Activated CD4-positive, alpha-beta T cell treated with anti-CD3 and anti-CD28 coated beads, Interleukin-2, amount 50 U/mL, for 1 hour (primary cell): ENCODE measurements at places on chromosomes 3 and 15.

GRCh38 chr3:66107855-66108254 lies 69.1 kb upstream of the MAGI1 start:
- DNase-seq: no peak

DNA sequence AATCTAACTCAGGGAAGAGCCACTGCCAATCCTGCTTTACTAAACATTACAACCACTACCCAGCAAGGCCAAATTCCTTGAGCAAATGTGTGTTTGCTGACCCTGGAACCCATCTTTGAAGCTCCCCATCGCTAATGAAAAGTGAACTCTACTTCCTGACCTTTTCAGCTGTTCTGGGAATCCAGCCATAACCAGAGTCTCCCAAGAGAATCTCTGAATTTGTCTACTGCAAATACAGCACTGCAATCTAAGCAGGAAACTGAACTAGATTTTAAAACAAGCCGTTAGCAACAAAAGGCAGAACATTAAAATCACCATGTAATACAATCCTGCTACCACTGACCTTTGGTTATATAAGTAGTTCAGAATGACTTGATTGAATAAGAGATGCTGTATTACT lies 309.2 kb downstream of the MAGI1 start:
- no peak for DNase-seq

DNA sequence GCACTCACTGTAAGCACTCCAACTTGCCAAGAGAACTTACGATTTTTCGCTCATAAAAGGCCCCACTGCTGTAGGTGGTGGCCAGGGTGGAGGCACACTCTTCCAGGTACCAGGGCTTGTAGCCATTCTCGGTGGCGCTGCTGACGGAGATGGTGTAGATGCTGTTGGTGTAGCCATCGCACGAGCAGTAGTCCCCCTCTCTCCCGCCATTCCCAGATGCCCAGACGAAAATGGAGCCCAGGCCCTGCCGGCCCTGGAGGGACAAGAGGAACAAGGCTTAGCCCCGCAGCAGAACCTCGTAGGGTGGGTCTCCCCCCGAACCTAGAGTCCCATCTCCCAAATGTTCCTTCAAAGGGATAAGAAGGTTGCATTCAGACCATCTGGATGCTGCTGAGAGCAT lies 96.3 kb downstream of the PCSK6 start:
- DNase-seq: no peak

- DNase-seq: no peak
Measured at GRCh38 chr15:68206711-68207151, 1.6 kb upstream of the CALML4 start.

GRCh38 chr15:26934848-26935247 lies 36.1 kb upstream of the GABRG3 start:
- DNase-seq: no peak

DNA sequence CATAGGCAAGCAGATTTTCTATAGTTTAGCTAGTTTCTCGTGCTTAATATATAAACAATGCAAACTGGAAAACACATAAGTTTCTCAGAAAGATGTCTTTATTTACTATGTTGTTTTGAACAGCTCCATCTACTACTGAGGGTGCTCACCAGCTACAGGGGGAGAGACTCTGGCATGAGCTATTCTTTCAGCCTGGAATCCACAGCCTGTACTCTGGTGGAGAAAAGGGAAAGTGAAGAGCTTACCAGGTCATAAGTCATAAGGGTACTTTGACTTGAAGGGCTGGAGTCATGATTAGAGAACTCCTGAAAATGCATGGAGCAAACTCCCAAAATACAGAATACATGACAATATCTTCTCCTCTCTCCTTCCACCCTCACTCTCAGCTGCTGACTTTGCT lies 4.4 kb upstream of the AVEN start:
- no peak for DNase-seq

DNA sequence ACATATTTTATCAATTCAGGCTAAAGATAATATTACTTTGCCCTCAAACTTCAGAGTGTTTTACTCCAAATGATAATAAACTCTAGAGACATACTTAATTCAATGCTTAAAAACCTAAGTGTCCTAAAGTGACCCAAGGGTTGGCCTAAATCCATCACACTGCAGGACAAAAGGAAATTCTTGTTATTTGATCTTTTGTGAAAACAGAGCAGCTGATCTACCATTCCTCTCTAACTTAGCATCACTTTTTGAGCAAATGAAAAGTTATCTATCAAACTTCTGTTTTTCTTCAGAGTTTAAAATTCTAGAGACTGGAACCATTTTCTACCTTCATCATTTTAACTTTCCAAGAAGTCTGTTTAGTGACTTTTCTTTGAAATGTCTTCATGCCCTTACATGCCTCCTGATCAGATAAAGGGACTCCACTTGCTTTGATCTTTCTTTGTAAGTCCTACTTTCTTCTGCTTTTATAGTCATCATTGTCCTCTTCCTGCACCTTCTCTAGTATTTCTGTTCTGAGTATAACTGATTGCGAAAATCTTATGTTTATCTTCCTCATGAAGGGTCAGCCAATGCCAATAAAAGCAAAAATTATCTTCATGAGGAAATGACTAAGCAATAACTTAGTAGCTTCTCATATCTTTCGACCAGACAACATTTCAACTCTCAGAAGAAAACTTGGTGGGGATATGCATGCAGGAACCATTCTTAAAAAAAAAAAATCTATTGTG lies 378.7 kb upstream of the TGFBR2 start:
- DNase-seq: no peak

DNA sequence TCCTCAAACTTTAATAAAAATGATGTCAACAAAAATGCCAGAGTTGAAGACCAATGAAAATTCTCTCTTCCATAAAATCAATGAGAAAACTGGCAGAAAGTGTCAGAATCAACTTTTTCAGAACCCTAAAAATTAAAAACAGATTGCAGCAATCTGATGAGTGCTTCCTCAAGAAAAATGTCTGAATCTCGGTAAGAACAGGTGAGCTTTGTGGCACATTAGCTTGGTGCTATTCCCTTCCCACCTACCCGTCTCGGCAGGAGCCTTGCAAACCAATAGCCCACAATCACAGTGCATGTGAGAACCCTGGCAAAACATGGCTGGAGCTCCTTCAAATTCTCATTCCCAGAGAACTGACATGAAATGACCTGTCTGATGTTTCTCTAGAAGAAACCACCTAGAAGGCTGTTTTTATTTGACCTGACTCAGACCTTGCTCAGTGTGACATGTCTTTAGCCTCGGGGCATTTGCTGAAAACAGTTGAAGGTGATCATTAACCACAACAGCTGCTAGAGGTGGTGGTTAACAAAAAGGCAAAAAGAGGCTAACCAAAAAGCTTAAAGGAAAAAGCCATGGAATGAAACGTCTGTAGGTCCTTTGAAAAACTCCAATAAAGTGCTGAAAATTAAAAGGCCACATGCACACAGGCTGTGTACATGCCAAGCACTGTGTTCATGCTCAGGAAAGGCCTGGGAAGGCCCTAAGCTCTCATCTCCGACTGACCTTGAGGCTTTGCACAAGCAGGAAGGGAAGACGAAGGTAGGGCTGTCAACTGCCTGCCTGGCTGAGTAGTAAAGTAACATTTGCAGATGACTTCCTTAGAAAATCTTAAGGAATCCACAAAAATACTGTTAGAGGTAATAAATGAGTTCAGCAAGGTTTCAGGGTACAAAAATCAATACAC lies 253.0 kb upstream of the NSMCE3 start:
- no peak for DNase-seq

DNA sequence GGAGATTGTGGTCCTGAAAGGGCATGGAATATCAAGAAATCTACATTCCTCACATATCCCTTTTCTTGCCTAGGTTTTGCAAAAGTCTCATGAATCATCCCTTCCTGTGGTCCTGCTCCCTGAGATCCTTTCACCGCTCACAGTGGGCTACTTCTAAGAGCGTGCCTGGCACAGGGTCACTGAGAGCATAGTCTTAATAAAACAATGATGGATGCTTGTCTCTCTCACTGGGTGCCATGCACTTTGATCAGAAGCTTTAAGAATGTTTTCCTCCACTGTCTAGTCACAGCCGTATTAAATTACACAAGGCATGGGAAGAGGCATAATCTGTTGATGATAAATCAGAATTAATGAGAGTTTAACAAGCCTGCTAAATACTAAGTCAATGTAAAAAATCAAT lies 269.7 kb upstream of the ATP10A start:
- no peak for DNase-seq

GRCh38 chr3:12579905-12580304 lies 23.0 kb downstream of the MKRN2 start:
- DNase-seq: no peak

- DNase-seq: no peak
Measured at GRCh38 chr15:61171209-61171608, 57.9 kb downstream of the RORA start.

DNA sequence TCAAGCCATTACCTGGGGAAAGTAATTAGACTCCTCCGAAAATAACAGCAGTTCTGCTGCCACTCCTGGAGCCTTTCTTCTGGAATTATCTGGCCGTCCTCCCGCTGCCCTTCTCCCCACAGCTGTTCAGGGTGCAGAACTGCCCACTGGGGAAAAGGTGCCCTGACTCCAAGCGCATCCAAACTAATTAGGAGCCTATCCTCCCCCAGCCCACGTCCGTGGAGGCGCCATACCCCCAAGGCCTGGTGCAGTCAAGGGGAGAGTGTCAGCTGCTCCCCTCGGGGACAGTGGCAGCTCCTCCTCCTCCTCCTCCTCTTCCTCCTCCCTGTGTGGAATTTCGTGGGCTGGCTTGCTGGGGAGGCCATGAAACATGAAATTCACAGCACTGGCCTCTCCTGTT lies 177.2 kb downstream of the XXYLT1 start:
- no peak for DNase-seq

DNA sequence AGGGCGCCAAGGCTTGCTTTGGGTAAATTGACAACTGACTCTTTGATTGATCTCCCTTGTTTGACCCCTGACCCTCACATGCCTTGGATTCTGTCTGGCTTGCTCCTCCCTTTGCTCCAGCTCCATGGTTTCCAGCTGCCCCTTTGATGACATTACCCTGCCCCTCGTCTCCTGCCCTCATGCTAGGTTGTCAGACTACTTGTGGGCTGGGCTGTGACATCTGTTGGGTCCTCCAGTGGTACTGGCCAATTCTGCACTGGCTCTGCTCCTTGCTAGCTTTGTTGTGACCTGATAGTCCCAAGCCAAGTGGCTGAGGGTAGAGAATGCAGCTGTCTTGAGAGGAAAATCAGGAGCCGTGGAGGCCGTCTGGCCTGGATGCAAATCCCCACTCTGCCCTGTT lies 6.2 kb downstream of the THSD4 start:
- no peak for DNase-seq

DNA sequence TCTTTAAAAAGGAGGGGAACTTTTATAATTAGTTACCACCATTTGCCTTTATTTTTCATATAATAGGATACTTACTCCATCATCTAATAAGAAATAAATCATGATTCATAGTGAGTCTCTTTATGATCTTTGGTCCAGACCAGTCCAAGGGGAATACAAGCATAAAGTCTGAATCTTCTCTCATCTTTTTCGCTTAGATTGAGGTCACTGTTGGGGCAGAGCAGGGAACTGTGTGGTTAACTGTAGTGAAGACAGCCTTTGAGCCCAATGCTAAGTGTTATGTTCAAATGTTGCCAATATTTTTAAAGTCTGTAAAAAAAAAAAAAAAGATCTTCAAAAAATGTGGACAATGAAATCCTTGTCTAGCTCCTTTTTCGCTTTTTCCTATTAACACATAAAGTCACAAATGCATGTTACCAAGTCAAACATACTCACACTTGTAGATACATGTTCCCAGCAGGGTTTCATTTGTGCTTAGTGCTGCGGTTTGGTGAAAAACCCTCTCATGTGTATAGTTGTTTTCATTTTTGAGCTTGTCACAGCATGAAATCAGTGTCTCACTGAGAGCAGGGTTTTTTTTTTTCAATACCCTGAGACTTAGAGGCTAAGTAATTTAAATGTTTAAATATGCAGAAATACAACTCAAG lies 72.1 kb downstream of the EPHA3 start:
- no peak for DNase-seq

DNA sequence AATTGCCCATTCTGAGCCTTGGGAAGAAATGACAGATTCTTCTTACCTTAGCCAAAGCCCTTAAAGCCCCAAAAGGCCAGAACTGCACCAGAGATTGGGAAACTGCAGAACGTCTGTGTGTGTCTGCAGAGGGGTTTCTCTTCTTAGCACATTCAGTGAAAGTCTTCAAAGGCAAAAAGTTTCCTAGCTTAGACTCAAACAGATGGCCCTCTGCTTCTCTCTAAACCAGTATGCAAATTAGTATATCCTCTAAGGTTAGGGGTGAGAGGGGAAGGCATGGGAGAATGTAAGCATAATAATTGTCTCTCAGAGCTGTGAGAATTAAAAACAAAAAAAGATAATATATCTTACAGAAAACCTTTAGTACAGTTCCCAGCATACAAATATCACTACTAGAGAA lies 334.0 kb upstream of the MCTP2 start:
- no peak for DNase-seq

GRCh38 chr15:70609889-70610288 lies 153.5 kb downstream of the UACA start:
- no peak for DNase-seq

DNA sequence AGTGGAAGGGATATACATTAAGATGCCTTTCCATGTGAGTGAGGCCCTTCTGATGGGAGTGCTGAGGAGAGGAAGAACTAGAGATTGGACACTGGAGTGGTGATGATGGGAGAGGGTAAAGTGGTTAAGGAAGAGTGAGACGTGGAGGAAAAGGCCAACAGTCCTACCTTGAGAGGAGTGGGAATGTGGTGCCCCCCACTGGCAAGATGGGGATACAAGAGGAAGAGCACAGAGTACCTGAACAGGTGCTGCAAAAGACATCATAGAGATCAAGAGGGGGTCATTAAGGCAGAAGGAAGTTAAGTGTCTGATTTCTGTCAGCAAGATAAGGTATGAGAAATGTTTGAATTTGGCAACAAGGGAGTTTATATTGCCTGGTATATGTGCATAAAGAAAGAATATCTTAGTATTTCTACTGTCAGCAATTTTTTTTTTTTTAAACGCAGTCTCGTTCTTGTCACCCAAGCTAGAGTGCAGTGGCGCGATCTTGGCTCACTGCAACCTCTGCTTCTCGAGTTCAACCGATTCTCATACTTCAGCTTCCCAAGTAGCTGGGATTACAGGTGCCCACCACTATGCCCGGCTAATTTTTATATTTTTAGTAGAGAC lies 34.0 kb downstream of the ARIH2 start:
- DNase-seq: peak; percentile 53

GRCh38 chr3:128648940-128649663 lies 1.5 kb downstream of the RPN1 start:
- no peak for DNase-seq

DNA sequence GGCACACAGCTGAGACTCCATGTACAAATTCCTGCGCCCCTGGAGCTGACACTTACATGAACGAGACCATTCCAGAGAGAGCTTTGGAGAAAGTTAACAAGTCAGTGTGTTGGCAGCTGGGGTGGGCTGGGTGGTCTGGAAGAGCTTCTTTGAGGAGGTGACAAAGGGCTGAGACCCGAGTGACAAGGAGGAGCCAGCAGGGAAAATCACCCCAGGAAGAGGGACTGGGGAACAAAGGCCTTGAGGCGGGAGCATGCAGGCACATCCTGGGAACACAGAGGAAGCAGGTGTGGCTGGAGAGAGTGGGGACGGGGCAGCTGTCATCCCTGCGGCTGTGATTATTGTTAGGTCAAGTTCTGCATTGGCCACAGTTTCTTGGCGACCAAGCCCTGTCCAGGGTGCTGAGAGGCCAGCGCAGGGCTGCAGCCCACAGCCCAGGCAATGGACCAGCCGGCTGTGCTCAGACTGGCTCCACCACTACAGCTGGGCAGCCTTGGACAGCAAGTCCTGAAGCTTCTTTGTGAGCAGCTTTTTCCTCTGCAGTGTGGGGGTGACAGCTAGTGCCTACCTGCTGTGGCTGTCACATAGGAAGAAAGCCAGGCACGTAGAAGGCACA lies 34.2 kb upstream of the PRR23E start:
- DNase-seq: no peak

- DNase-seq: no peak
Measured at GRCh38 chr3:184718431-184718830, 6.6 kb upstream of the MAGEF1 start.

- DNase-seq: no peak
Measured at GRCh38 chr3:152539191-152539764, 270.5 kb downstream of the MBNL1 start.
